Activated CD4-positive, alpha-beta memory T cell treated with anti-CD3 and anti-CD28 coated beads for 36 hours (primary cell): ENCODE measurements at places on chromosomes 12 and 14. TPM values are rescaled to one million over a fixed set of nuclear protein-coding genes. Genes with fewer than 3 reads are reported as not detected.

Gene NOXRED1
- total RNA-seq, result 0.59 TPM

Gene TSPAN11
- total RNA-seq, result not detected

Gene KRT73
- total RNA-seq, result 0.19 TPM

Gene KRT78
- total RNA-seq, result not detected

Gene AHNAK2
- 0.05 TPM for total RNA-seq

Gene PPP2R5E
- total RNA-seq, result 37.7 TPM

Gene CEBPE
- total RNA-seq, result 0.34 TPM

Gene UTP20
- total RNA-seq, result 20.6 TPM

Gene PIANP
- 0.17 TPM for total RNA-seq

Gene CYP27B1
- total RNA-seq, result 8.2 TPM

Gene SPTB
- total RNA-seq, result 0.57 TPM

Gene CD69
- total RNA-seq, result 118 TPM

Gene NOVA1
- not detected for total RNA-seq

Gene CCDC177
- total RNA-seq, result not detected

Gene SYNE2
- 27.7 TPM for total RNA-seq

Gene ERBB3
- total RNA-seq, result 0.82 TPM

Gene CAPS2
- 2.7 TPM for total RNA-seq

Gene GLIPR1
- total RNA-seq, result 6.8 TPM
